CD4-positive, alpha-beta T cell treated with Interleukin-12 subunit alpha and Interleukin-12 subunit beta, for 1 hour (primary cell): ENCODE measurements at places on chromosomes 11 and 22.

- no peak for DNase-seq
These were observed 21.7 kb downstream of the TIMP3 start for GRCh38 chr22:32823024-32823730.

DNA sequence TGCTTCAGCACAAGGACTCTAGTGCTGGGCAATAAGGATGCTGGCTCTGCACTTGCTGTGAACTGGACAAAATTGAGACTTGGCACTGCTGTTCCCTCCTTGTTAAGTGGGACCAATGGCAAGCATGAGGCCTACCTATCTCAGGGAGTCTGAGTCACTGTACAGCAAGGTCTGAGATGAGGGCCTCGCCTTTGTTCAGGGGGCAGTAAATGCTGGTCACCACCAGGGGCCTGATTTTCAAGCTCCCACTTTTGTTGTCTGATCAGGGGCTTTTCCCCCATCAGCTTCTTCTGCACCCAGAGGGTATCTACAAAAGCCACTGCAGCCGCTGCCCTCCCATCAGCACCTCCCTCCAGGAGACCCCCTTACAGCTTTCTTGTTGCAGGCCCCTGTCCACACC is 22.8 kb downstream of the DHCR7 start:
- no peak for DNase-seq

DNA sequence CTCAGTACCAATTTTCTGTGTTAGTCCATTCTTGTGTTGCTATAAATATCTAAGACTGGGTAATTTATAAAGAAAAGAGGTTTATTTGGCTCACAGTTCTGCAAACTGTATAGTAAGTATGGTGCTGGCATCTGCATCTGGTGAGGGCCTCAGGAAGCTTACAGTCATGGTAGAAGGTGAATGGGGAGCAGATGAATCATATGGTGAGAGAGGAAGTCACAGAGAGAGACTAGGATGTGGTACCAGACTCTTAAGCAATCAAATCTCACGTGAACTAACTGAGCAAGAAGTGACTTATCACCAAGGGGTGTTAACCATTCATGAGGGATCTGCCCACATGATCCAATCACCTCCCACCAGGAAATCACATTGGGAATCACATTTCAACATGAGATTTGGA is 60.8 kb upstream of the ZBED5 start:
- DNase-seq, result no peak

DNA sequence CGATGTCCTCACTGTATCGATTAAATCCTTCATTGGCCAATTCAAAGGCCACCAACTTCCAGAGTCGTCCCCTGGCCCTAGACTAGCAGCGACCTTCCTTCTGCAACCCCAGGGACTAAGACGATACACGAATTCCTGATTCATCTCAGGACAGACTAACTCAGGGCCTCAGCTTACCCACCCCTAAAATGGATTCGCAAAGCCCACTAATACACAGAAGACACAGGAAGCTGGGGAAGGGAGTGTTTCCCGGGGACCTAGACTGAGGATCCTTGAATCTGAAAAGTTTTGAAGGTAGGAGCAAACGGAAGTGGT is 509 bp downstream of the LAMTOR1 start:
- DNase-seq, result no peak

GRCh38 chr11:10407055-10407454 is 48.0 kb upstream of the AMPD3 start:
- no peak for DNase-seq

- DNase-seq, result no peak
These were observed 149.6 kb downstream of the ENTHD1 start for GRCh38 chr22:39743935-39744334.

GRCh38 chr11:101860696-101861427 is 53.9 kb upstream of the CEP126 start:
- DNase-seq, result peak; percentile 43

- DNase-seq, result no peak
These were observed at the start of gene BLID for GRCh38 chr11:122115524-122116379. Gene BLID (minus strand): TSS chr11:122116215. CDS start chr11:122115922, 293 bp downstream.

GRCh38 chr11:72721689-72722049 is 30.5 kb downstream of the ARAP1 start:
- DNase-seq, result peak; percentile 55

- no peak for DNase-seq
These were observed 25.7 kb downstream of the ARHGAP1 start for GRCh38 chr11:46674463-46675287.

- peak; percentile 86 for DNase-seq
These were observed 18.5 kb upstream of the CBX7 start for GRCh38 chr22:39170825-39171622.

- no peak for DNase-seq
These were observed 63.9 kb upstream of the CSNK2A3 start for GRCh38 chr11:11416917-11417316.

GRCh38 chr11:22432291-22433093 is 94.3 kb downstream of the SLC17A6 start:
- DNase-seq, result no peak

DNA sequence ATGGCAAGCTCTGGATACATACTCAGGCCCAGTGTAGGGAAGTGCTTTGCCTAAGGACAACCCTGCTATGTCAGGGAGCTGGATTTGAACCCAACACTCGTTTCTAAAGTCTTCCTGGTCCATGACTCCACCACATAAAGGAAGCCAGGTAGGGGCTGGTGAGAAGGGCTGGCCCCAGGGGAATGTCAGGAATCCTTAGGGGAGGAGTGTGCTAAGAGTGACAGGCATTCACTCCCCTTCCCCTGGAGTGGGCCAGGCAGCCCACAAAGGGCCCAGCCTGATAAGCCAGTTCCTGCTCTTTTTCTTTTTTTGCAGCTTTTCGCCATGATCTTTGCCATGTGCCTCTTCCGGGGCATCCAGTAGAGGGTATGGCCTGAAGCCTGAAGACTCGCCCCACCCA is 21.9 kb downstream of the TP53I11 start:
- no peak for DNase-seq

GRCh38 chr11:128244871-128245270 is 342.5 kb downstream of the ETS1 start:
- DNase-seq, result no peak

DNA sequence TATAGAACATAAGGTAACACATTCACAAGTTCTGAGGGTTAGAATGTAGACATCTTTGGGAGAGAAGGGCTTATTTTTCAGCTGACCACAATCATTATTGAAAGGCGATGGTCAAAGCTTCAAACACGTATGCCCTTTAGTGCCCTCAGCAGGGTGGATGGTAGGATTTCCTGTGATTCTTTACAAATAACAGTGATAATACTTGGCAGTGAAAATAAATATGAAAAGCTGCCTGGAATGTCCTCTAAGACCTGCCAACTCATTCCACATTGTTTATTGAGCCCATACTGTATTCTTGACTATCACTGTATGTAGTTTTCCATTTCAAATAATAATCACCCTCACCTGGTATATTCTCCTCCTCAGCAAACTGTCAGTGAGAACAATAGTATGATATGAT is 13.7 kb upstream of the MPEG1 start:
- DNase-seq, result no peak
